CD4-positive, alpha-beta T cell treated with Interleukin-1 beta for 1 hour (primary cell): ENCODE measurements at places on chromosomes 2 and 18.

GRCh38 chr2:149430743-149431736 is 100.7 kb downstream of the LYPD6 start:
- DNase-seq: no peak

GRCh38 chr2:88177556-88177955 is 7.4 kb downstream of the THNSL2 start:
- DNase-seq: no peak

DNA sequence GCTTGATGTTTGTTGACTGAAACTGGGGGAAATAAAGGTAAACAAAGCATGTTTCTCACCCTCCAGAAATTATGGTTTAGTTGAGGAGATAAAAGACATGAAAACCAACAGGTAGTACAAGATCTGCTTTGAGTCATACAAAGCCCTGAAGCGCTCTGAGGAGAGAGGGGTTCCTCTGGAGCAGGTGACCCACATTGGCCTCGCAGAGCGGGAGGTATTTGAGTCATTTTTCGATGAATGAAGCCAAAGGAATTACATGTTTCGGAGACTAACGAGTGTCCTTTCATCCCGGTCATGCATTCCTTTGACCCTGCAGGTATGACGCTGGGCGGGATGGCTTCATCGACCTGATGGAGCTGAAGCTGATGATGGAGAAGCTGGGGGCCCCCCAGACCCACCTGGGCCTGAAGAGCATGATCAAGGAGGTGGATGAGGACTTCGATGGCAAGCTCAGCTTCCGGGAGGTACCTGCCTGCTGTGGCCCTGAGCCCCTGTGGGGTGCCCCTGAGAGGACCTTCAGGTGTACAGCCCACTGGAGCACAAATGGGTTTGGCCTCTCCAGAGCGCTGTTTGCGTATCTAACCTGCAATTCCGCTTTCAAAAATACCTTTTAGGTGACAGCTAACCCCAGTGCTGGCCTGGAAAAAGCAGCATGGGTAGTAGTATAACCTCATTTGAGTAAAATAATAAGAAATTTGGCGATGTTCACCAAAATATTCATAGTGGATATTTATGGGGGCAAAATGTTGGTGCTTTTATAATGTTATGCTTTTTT is 29.3 kb downstream of the EFHD1 start:
- no peak for DNase-seq

- DNase-seq: no peak
Observed at GRCh38 chr2:190674966-190675650, 26.2 kb downstream of the NAB1 start.

- DNase-seq: no peak
Observed at GRCh38 chr2:54444503-54444902, 11.6 kb upstream of the SPTBN1 start.

DNA sequence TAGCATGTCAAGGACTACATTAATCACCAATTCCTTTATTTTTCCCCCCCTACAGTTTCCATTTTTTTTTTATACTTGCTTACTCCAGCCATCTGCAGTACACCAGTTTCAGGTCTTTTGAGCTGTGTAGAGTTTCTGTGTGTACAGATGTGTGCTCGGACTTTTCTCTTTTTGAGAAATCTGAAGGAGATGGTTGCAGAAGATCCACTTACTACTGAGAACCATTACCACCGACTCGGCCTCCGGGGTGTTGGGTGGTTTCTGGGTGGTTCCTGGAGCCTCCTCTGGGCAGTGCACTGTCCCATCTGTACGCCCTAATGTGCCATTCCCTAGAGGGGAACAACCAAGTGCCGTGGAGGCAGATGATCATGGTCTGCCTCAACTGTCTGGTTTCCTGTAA is 15.4 kb upstream of the LYPD6B start:
- no peak for DNase-seq

DNA sequence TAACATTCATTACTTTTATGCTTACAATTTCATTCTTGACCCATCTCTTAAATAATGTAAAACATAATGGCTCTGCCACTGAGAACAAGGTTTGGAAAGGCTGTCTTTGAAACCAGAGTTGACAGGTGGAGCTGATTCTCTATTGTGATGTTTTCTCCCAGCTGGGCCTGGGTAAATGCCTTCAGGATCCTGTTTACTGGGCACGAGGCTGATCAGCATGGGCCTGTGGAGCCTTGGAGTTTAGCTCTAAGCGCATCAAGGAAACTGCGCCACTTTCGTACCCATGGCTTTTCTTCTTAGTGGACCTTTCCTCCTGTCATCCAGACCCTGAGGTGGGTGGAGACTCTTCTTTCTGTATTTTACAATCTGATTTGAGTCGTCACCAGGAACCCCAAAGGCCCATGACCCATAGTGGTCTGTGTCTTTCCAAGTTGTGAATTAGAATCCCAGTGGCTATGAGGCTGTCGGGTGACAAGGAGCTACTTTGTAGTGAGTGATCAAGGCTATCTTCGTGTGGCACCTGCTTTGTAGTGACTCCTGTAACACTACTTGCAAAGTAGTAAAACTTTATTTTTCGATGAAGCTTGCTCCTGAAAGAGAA is 123.1 kb downstream of the LPIN1 start:
- no peak for DNase-seq

DNA sequence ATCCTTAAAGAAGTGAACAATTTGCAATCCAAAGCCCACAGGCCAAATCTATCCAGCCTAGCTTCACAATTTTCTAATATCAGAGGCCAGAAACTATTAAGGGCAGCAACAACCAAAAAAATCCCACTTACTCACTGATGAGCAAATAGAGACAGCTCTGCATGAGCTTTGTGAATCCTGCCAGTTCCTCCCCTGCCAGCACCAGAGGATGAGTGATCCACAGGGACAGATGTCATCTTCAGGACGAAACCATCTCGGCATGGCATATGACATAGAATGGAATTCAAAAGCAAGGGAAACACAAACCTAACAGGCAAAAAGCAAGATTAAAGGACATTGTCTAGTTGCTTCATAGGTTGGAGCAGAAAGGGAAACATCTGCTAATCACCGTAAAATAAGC is 2.2 kb upstream of the DSC2 start:
- DNase-seq: no peak

DNA sequence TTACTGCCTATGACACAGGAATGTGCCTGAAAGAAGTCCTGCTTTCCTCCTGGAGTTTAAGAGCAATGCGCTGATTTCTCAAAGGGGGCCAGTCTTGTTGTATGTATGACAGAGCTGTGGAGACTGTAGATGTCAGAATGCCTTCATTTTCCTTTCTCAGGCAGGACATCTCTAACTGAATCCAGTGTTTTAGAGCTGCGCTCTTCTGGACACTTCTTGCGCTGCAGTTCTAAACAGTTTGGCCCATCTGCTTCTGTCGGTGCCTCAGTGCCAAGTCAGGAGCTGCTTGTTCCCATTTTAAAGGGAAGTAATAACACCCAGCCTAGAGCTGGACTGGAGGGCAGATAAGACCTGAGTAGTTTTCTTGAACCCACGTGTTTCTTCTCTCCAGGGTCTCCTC is 91.4 kb downstream of the ESCO1 start:
- no peak for DNase-seq

DNA sequence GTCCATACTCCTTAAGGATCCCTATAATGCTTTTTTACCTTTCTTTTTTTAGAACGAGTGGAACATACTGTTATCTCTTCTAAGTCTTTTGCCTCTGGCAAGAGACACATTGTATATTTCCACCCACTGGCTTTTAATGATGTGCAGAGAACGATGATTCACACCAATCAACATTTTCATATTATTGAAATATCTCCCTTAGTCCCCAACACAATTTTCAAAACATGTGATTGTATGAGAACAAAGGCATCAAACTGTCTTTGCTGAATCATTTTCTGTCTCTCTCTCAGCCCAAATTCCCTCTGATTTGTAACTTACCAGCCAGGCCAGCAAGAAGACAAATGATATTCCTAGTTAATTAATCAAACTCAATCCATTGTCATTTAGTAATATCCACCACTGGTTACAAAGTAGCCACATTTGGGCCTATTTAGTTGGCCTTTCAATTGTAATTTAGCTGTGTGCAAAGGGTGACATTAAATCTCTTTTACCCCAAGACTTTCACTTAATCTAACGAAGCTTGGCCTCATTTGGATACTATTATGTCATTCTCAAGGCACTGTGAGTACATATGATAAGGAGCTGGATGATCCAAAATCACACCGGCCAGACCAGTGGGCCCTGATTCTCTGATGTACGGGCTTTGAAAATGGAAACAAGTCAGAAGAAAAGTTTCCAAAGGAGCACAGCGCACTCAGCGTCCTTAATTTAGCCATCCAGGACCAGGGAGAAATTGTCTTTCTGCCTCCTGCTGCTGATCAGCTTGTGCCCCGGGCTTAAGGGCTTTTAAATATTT is 185.1 kb downstream of the SCG2 start:
- no peak for DNase-seq

- no peak for DNase-seq
Observed at GRCh38 chr2:232979871-232980461, 33.1 kb downstream of the NGEF start.

GRCh38 chr2:161414042-161415033 is 1.8 kb upstream of the TBR1 start:
- DNase-seq: no peak

GRCh38 chr2:109324861-109325260 is 195.9 kb downstream of the SH3RF3 start:
- no peak for DNase-seq

DNA sequence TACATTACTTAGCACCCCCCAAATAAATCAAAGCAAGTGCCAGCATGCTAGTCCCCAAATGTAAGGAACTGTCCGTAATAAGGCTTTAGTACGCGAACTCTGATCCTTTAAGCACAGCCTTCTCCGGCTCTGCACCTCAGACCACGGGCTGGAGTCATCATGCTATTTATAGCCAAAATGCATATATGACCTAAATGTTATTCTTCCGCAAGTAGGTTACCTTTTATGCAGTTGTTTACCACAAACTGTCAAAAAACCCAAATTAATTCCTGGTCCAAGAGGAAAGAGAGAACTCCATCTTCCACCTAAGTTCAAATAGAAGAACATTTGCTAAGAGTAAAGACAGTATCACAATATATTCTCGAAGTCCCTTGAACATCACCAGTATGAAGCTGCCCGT is 42.7 kb downstream of the ZNF516 start:
- DNase-seq: no peak

- no peak for DNase-seq
Observed at GRCh38 chr2:147924647-147925046, 79.8 kb downstream of the ACVR2A start.

GRCh38 chr2:178005756-178006155 is 66.8 kb downstream of the PDE11A start:
- DNase-seq: no peak

DNA sequence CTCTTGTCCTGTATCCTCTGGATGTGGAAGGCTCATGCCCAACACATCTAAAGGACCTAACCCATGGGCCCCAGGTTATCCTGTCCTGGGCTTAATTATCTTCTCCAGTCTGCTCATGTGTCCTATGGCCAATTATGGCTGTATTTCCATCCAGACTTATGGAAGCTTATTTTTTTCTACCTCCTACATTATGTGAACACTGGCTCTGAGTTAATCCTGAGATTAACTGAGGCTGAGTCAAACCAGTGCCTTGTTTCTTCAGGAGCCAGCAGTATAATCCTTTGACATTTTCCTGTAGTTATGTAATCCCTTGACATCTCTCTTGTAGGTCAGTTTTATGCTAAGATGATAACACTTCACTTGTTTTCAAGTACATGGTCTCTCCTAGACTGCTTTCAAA is 213.6 kb downstream of the PMAIP1 start:
- no peak for DNase-seq

- no peak for DNase-seq
Observed at GRCh38 chr2:172344159-172344558, 83.2 kb upstream of the ITGA6 start.
